ENCODE measurements at places on chromosomes 2 and 18. TPM values are rescaled to one million over a fixed set of nuclear protein-coding genes. Genes with fewer than 3 reads are reported as not detected.

Gene KIF1A
- total RNA-seq = 214 TPM

Gene UGT1A4
- not detected for total RNA-seq

Gene WDPCP
- 20.4 TPM for total RNA-seq

Gene ARHGEF4
- total RNA-seq = 16.6 TPM

Gene NT5DC4
- not detected for total RNA-seq

Gene TEKT4
- total RNA-seq = not detected

Gene ANKRD30B
- total RNA-seq = not detected

Gene GALR1
- total RNA-seq = 0.74 TPM

Gene SERPINB11
- total RNA-seq = not detected

Gene CYB5A
- 122 TPM for total RNA-seq

Gene SNX17
- 66.2 TPM for total RNA-seq

Gene FSHR
- not detected for total RNA-seq

Gene GRHL1
- 2.5 TPM for total RNA-seq

Gene CBLN2
- total RNA-seq = not detected

Gene ESPNL
- 4.3 TPM for total RNA-seq

Gene SH2D6
- total RNA-seq = not detected

Gene CNNM3
- total RNA-seq = 22.8 TPM

Gene ACVR1C
- 1.1 TPM for total RNA-seq

Gene CIDEA
- not detected for total RNA-seq

Gene SCN7A
- 0.42 TPM for total RNA-seq

Gene BUB1
- total RNA-seq = 184 TPM

Gene ICA1L
- 5.6 TPM for total RNA-seq

Gene CHRNG
- not detected for total RNA-seq

Gene SLC19A3
- total RNA-seq = 9.1 TPM

Gene NLRC4
- not detected for total RNA-seq

Gene AKAIN1
- total RNA-seq = not detected

Gene EN1
- not detected for total RNA-seq

Gene FAM124B
- total RNA-seq = 6.8 TPM

Gene ABHD1
- 0.19 TPM for total RNA-seq

Gene CRYGD
- 3.4 TPM for total RNA-seq

Gene ITPRIPL1
- 9.3 TPM for total RNA-seq

Gene TRIM43B
- not detected for total RNA-seq

Gene C2orf15
- total RNA-seq = 8.4 TPM

Gene NAT8
- total RNA-seq = not detected

Gene TMEM200C
- total RNA-seq = 6.1 TPM

Gene VSNL1
- 102 TPM for total RNA-seq

Gene CD8A
- total RNA-seq = 0.24 TPM

Gene CTLA4
- not detected for total RNA-seq

Gene AAK1
- total RNA-seq = 39.0 TPM

Gene HTRA2
- 17.2 TPM for total RNA-seq

Gene POTEJ
- total RNA-seq = not detected

Gene LRP2
- 1.9 TPM for total RNA-seq

Gene TRAK2
- total RNA-seq = 17.0 TPM

Gene WNT6
- not detected for total RNA-seq

Gene CPO
- not detected for total RNA-seq

Gene ATG9A
- 54.2 TPM for total RNA-seq

Gene CNTNAP5
- total RNA-seq = 0.49 TPM

Gene NGEF
- total RNA-seq = 5.4 TPM

Gene EGR4
- not detected for total RNA-seq

Gene TMEM182
- total RNA-seq = 7.2 TPM

Gene ATP6V1B1
- total RNA-seq = not detected

Gene ALKAL2
- 4.5 TPM for total RNA-seq

Gene C1D
- 29.6 TPM for total RNA-seq

Gene IHH
- not detected for total RNA-seq

Gene HIBCH
- total RNA-seq = 25.8 TPM

Gene KCNK3
- not detected for total RNA-seq

Gene TFPI
- 0.58 TPM for total RNA-seq

Measured in GM23338 (cell line).